ENCODE measurements at places on chromosomes 11 and 22.

GRCh38 chr11:66335531-66336233 is 552 bp downstream of the RIN1 start:
- no peak for DNase-seq

DNA sequence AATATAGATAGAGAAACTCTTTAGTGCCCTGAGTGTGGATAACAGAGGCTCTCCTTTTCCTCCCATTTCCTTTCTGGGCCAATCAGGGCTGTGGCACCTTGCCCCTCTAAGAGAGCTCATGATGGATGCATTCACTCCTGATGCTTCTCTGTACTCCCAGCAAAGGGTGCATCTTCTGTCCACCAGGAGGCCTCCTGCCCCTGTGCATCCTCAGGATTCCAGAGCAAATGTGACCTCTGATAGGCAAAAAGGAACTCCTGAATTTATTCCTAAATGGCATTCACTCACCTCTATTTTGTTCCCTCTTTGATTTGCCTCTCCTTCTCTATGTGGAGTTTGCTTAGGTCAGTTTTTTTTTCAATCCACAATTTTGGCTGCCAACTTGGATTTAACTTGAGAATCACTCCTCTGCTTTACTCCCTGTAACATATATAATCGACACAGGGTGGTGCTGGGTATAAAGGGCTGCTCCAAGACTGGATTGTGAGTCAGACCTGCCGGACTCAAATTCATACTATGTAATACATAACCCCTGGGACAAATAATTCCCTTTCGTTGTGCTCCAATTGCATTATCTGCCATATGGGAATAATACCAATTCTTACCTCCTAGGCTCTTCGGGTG is 1.1 kb upstream of the MRGPRX4 start:
- DNase-seq = no peak

GRCh38 chr22:29872989-29873388 is 10.0 kb upstream of the MTMR3 start:
- no peak for DNase-seq

DNA sequence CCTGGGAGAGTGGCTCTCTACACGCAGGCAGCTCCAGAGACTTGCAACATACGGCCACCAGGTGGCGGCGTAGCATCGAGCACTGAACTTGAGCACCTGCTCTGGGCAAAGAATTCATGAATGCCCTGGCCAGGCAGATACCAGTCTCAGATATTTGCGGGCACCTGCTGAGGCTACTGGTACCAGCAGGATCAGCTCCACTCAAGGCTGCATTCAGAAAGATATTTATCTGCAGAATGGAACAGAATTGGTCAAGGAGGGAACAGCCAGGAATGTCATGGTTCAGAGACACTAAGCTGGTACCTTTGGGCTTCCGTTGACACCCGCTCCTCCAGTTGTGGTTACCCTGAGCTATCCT is 10.8 kb upstream of the CCDC86 start:
- DNase-seq = peak; percentile 83

- DNase-seq = no peak
These were observed 319.3 kb downstream of the CADM1 start for GRCh38 chr11:115184901-115185300.

DNA sequence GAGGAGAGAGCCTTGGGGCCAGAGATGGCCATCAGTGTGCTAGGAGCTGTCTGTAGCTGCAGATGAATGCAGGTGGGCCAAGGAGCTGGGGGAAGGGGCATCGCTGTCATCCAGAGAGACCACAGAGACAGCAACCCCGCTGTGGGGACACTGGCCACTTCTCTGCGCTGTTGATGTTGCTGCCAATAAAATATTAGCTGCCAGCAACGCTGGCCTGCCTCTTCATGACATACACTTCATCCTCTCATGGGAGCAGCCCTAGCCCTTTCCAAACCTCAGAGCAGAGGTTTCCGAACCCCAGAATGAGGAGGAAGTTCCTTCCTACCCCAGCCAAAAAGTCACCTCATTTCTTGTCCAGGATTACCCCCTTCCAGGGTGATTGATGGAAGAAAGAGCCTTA is 106.2 kb downstream of the PARVA start:
- DNase-seq = no peak

DNA sequence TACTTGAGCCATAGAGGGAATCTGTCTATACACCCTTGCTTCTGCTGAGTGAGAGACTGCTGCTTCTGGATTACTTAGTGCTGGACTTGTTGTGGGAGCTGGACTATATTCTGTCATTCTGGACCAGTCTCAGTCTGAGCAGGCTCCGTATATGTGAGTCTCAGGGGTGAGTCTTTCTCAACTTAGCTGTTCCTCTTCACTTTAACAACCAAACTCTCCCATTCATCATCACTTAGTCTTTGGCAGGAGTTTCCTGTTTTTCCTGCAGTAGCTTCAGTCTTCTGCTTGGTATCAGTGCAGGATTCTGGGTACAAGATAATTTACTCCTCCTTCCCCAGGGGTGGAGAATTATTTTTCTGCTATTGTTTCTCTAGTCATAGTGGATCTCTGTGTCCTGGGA is 779.5 kb downstream of the METTL15 start:
- no peak for DNase-seq

GRCh38 chr11:95697614-95698408 is 91.8 kb downstream of the FAM76B start:
- no peak for DNase-seq

GRCh38 chr11:66894141-66894540 is 37.3 kb downstream of the LRFN4 start:
- no peak for DNase-seq

DNA sequence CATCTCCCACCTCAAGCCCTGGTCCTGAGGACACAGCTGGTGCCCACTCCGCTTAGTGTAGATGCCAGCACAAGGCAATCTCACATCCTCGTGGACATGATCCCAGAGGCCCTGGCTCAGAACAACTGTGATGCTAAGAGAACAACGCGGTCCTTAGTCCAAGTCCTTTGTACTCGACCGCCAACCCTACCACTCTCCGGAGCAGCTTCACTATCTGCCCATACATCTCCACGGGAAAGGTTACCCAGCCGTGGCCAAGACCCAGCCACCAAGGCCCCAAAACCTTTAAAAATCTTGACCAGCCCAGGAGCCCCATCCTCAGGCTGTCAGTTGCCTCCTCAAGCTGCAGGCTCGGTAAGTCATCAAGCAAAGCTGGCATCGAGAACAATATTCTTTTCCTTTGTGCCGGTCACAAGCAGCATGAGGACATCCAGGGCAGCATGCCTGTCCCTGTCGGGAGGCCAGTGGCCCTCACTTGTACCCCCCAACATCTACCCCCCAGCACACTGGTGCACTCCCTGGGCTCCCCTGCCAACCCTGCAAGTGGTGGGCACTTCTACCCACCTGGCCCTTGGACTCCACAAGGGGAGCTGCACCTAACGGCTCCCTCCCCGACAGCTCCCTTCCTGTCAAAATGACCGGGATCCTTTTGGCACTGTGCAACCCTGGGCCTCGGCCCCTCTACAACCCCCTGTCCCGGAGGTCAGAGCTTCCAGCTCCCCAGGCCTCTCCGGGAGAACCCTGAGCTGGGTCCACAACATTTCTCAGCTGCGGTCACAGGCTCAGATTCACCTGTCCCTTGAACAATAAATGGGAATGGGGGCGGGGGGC is 2.5 kb downstream of the OSBPL5 start:
- DNase-seq = no peak

DNA sequence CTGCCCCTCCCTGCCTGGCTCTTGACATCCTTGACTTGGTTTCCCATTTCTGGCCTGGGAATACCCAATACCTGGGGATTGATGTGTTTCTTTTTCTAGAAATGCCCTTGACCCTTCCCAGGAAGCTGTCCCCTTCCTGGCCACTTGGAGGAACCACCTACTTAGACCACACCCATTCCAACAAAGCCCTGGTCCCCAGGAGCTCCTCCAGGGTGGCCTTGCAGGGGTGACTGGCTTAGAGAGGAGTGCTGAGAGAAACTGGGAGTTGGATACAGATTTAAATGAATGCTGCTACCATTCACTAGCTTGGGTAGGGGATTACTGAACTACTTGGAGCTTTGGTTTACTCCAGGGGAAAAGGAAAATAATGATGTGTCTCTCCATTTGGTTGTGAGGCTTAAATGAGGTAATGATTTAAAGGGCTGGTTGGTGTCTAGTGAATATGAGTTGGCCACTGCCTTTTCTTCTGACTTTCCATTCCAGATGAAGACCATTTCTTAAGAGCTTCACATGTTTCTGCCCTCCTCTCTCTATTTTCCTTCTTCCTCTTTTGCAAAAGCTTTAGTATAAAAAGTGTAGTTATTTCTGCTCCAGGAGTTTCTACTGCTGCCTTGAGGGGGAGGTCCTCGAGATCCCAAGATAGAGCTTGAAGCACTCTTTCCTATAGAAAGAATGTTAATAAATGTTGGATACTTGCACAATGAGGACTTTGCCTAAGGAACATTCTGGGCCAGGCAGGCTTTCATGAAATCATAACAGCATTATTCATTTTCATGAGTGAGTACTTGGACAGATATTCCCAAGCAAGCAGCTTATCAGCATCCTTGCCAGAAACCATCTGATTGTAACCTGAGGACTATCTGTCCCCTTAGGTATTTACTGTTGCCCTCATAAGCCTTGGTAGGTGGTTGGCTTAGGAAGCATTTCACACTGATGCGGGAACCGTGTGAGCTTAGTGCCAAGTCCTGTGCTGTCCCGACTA is 22.4 kb downstream of the PANX1 start:
- DNase-seq = no peak

GRCh38 chr11:22957786-22958185 is 97.5 kb upstream of the CCDC179 start:
- DNase-seq = no peak
